Stimulated activated CD8-positive, alpha-beta memory T cell treated with anti-CD3 and anti-CD28 coated beads, Interleukin-7, amount 100 ng/mL, for 1 hour (primary cell): ENCODE measurements at places on chromosomes 12 and 14.

DNA sequence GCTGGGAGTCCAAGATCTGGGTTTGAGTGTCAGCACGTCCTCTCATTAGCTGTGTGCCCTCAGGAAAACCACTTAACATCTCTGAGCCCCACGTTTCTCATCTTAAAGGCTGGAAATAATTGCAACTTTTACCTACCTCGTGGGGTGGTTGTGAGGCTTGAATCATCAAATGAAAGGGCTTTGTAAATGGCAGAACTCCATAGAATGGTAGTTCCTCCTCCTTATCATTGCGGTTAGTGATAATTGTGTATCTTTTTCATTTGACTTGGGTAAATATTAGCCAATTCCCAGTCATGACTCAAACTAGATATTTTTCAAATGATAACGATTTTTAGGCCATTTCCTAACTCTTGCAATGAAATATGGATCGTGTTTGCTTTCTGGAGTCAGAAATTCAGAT, 205.5 kb downstream of the CHST11 start:
- no peak for DNase-seq

GRCh38 chr14:67766035-67766680, 50.2 kb downstream of the ZFYVE26 start:
- no peak for DNase-seq

- no peak for DNase-seq
These were observed 364.7 kb downstream of the NOVA1 start for GRCh38 chr14:26233118-26233517.

DNA sequence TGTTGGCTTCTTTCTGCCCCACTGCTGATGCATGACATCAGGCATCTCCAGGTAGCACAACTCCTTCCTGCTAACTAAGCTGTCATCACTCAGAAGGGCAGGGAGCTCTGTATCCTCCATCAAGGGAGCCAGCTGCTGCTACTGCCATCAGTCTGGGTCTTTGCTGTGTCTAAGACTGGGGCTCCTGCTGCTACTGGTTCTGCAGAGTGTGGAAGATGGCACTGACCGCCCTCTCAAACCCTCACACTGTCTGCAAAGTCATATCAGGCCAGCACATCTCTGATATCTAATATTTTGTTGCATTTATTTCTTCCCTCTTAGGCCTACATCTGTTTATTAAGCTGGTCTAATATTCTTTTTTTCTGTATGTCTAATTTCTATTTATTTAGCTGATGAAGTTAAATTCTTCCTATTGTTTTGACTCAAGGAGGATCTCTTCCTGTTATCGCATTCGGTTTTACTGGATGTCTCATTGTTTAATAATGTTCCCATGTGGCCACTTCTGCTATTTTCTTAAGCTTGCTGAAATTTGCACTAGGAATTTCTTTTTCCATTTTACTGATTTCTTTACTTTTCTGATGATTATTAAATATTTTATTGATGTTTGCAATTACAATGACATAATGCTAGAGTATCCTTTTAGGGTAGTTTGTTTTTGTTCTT, 7.6 kb upstream of the E2F7 start:
- DNase-seq = no peak

DNA sequence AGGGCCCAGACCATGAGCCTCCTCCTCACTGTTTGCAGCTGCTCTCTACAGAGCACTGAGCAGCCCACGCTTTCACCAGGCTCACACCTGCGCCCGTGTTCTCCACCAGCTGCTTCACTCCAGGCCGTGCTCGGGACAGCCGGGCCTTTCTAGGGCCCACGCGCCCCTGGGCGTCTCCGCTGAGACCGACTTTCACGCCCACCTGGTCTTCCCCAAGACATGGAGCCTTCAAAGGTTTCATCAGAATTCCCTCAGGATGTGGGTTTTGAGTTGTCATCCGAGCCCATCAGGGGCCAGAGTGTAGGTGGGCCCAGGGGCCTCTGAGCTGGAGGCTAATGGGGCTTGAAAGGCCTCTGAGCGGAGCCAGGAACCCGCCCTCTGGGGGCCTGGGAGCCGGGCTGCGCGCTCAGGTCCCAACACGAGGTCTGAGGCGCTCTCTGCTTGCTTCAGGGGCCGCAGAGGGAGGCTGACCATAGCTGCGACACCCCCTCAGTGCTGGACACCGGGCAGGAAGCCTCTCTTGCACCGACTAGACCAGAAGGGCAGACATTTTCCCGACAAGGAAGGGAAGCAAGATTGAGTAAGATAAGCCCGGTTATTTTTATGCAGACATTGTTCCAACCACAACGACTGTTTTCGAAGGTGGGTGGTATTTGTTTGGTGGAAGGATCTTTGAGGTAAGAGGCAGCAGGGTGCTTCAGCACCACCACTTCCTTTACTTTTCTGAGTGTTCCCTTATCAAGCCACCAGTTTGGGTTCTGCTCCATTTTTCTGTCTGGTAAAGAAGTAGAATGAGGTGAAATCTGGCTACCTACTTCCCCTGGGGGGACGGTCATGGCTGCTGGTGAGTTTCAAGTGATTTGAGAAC, 125.0 kb upstream of the FUT8 start:
- DNase-seq = peak; percentile 23

DNA sequence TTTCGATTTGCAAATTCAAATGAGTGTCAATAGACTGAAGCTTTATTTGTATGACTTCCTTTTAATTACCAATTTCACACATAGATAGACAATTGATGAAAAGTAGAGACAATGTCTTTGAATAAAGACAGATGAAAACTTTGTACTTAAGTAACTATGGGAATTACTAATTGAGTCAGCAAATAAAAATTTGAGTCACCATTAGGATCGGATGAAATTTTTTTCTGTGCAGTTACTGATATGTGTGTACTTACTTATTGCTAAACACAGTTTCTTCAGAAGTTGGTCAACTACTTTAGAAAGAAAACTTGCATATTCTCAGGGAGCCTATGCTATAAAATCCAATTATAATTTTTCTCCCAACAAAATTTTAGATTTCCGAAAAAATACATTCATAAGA, 224.9 kb upstream of the SLC16A7 start:
- DNase-seq = no peak
